ENCODE measurements at places on chromosomes 12 and 14.

- DNase-seq, result no peak
These were observed 88.5 kb downstream of the DDX51 start for GRCh38 chr12:132055535-132056096.

DNA sequence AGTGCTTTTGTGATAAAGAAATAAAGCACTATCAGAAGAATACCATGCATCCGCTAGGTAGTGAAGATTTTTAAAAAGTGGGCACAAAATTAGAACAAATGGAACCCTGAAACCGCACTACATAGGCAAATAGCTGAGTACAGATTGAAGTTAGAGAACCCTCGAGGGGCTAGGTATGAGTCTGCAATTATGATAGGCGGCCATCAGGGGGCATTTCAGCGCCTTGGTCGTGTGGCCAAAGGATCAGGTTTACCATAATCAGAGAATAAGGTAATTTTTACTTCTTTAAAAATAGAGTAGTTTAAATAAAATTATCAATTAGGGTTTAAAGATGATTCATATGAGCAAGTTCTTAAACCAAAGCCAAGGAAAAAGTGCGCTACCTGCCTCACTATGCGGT is 129.8 kb downstream of the TMX1 start:
- peak; percentile 23 for DNase-seq

DNA sequence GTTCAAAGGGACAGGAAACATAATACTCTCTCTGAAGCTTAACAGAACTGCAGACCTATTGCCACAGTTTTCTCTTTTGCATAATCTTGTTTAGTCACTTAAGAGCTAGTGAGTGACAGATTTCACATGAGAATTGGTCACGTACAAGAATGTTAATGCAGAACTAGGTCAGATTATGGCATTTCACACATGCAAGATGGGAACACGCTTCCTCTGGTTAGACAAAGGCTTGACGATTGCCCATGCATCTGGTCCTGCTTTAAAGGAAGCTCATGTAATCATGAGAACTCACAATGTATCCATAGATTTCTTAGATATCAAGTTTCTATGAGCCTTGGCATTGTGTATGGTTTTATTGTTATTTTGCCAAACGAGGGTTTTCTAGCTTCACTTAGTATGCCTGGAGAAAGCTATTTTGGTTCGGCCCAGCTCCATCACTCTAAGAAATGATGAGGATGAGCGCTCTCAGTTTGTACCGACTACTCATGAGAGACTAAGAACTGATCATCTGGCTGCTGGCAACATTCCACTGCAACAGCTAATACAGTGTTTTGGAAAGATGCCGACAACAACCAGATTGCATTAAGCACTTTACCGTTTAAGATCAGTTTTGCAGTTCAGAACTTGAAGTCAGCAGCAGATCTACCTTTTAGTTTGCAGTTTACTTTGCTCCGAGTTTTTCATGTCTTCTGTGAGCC is 380.0 kb downstream of the DIO2 start:
- no peak for DNase-seq

DNA sequence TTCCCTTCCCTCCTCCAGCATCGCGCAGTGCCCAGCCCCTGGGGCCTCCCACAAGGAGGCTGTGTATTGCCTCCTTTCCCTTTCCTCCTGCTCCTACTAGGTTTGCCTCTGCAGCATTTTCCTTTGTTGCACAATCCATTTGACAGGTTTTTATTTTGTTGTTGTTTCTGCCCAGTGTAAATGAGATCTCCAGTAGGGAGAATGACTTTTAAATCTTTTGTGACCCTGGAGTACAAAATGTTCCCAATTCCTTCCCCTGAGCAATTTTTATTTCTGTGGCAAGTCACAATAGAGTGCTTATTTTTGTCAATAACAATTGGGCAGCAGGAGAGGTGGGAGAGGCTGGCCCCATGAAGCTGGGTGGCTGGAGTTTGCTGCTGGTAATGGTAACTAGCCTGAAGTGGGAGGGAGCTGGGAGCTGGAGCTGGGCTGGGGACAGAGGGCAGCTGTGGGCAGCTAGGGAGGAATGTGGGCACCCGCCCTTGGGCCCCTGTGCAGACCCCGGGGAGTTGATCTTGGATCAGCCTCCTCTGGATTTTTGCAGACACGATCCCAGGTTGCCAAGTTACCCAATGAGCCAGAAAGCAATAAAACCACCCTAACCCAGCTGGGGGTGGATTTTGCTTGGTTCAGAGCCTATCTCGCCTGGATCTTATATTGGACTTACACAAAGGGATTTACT is 160.1 kb downstream of the KTN1 start:
- DNase-seq, result no peak

DNA sequence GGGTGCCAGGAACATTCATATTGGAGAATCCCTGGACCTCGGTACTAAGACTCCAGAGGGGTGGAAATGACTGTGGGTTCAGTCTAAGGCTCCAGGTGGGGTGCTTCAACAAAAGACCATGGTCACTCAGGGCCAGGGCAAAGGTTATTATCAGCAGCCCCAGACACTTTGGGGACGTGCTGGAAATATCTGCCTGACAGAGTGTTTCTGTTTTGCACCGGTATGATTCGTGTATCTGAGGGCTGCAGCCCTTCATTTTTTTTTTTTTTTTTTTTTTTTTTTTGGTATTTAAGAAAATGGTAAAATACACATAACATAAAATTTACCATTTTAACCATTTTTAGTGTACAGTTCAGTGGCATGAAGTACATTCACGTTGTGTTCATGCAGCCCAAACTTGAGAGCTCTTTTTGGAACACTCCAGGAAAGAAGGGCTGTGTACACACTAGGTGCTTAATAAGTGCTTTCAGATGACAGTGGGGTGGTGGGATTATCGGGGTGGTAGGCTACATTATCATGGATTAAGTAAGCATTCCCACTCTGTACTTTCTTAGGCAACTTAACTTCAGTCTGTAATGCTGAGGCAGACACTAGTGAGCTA is 120.3 kb downstream of the CHST11 start:
- no peak for DNase-seq

DNA sequence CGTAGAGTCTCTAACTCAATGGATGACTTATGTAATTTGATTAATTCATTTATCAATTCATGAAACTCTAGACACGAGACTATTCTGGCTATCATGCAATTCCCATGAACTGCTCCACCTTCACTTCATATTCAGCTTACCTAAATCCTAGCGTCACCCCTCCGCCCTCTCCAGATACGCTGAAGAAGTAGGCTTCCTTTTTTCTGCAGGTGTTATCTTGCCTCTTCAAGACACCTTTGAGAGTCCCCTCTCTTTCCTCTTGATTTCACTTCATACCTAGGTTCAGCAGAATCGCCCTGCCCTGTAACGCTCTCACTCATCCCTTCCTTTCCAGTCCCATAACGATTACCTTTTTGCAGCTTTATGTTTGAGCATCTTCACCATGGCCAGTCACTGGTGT is 4.0 kb upstream of the RNASE4 start:
- DNase-seq, result no peak

- no peak for DNase-seq
These were observed 507 bp upstream of the PTPN11 start for GRCh38 chr12:112418273-112418607.

DNA sequence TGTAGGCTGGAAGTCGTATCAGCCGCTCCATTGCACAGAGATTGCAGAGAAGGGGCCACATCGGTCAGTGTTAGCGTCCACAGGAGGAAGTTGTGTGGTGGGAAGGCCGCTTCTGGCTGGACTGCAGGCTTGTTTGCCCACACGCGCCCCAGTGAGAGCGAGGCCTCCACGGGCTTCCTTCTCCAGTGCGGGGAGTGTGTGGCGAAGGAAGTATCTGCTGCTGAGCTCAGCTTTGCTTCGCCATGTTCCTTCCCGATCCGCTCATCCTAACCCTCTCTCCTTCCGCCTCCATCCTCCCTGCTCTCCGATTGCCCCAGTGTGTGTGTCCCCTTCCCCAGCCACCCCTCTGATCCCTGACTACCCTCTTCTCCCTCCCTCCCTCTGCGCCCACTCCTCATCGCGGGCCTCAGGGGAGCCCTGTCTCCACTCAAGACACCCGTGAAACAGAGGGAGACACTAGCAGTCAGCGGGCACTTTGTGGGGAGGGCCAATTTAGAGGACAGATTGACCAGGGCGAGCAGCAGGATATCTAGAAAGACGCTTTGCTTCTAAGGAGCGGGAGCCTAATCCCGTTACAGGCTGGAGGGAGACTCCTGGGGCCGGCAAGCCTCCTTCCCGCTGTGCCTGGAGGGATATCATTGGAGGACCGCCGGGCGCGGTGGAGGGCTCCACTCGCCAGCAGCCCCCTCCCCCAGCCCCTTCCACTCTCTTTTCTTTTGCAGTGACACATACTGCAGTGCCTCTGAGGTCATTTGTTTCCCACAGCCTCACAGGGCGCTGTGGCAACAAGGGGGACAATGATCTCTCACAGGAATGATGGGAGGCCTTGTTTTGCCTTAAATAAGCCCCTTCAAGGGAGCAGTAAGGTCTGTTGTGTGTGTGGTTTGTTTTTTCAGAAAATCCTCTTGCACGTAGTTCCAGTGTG is 428.8 kb downstream of the ZFP36L1 start:
- DNase-seq, result no peak

GRCh38 chr12:92363295-92364146 is 217.9 kb upstream of the BTG1 start:
- DNase-seq, result peak; percentile 29

GRCh38 chr12:46815809-46816208 is 10.0 kb downstream of the SLC38A4 start:
- no peak for DNase-seq

- no peak for DNase-seq
These were observed 378.8 kb upstream of the SOX5 start for GRCh38 chr12:24328261-24328660.

DNA sequence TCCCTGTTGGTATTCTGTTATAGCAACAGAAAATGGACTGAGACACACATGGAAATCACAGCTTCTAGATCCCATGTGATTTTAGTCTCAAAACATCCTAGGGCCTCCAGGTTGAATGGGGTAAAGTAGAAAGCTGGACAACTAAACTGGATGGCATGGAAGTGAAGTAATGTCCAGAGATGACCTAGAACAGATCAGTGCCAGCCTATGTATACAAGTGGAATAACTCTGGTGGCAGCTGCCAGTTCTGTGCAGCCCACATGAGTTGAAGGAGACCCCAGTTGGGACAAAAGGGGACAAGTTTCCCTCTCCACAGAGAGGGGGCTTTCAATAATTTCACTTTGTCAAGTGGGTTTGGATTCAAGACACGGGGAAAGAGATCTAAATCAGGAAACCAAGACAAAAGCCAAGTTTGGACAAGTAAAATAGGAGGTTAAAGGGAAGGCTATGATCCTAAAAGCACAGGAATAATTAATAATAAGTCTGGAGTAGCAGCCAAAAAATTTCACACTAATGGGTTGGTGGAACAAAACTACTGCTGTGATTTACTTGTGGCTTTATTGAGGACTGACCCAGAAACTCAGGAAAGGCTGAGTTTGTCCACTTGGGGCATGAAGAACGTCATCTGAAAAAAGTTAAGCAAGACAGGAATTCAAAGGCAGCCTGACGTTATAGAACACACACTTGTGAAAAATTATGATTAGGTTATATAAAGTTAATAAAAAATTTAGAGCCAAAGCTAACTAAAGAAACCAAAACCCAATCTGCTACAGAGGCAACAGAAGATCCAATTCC is 11.7 kb downstream of the KIF21A start:
- DNase-seq, result no peak

DNA sequence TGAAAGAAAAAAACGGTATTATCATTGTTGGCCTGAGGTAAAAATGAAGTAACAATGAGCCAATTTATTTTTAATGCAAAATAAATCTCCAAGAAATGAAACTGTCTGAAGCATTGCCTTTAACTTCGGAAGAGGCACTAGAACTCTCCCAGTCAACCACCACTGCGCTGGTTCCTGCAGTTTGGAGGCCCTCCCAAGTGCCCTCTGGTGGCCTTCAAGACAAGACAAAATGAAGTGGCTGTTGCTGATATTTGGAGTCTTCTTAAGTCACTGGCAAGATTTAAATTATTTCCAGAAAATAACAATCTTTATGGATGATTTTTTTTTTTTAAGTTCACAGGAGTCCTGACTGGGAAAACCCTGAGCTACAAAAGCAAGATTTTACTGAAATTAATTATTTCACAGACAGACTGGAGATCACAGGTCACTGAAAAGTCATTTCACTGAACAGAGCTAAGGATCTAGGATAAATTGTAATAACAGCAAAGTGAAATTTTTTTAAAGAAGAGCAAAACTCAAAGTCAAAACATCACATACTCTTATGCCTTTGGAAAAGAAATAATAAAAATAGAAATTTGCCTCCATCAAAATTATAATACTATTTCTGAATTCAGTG is 58.2 kb downstream of the DICER1 start:
- DNase-seq, result peak; percentile 27

GRCh38 chr14:105165134-105165704 is 3.4 kb downstream of the JAG2 start:
- no peak for DNase-seq

GRCh38 chr12:26953447-26953846 is 15.2 kb downstream of the FGFR1OP2 start:
- no peak for DNase-seq

DNA sequence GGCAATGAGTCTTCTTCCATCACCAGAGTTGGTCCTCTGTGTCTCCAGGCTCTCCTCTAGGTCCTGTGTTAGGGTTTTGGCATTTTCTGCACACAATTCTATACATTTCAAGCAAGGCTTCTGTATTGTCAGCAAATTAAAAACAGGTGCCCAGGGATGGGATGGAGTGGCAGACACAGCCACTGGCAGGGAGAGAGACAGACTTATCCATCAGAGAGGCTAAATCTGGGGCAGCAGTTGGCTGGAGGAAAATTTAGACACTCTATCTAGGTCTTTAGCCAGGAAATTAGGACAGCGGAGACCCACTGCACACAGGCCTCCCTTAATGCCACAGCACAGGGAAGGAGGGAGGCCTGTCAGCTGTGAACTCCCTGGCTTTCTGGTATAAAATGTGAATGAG is 20.2 kb downstream of the PLEKHD1 start:
- DNase-seq, result no peak

- no peak for DNase-seq
These were observed 5.2 kb downstream of the RITA1 start for GRCh38 chr12:113190761-113191160.

- DNase-seq, result no peak
These were observed 1.8 kb upstream of the COCH start for GRCh38 chr14:30872602-30873001.

DNA sequence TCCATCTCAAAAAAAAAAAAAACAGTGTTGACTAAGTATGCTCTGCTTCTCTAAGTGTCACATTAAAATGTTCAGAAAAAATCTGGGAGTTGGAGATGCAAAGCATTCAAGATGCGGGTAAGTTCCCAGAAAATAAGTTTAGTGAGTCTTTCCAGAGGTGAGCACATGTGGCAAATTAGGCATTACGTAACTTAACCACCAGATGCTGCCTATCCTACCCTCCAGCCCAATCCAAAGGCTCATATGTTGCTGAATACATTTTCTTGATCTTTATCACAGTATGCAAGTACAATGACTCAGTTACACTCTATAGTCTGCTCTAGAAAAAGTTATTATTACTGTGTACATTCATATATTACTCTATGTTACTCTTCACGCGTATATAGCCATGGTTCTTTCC is 3.6 kb downstream of the SLC2A14 start:
- DNase-seq, result no peak

- DNase-seq, result no peak
These were observed 393.0 kb downstream of the FSCB start for GRCh38 chr14:44113769-44114730.

- DNase-seq, result no peak
These were observed 112.3 kb upstream of the AMIGO2 start for GRCh38 chr12:47192051-47192450.
